ENCODE measurements at places on chromosomes 1 and 21.
A peak's percentile ranks its signal among the peaks of the same experiment; 100 is the strongest.

DNA sequence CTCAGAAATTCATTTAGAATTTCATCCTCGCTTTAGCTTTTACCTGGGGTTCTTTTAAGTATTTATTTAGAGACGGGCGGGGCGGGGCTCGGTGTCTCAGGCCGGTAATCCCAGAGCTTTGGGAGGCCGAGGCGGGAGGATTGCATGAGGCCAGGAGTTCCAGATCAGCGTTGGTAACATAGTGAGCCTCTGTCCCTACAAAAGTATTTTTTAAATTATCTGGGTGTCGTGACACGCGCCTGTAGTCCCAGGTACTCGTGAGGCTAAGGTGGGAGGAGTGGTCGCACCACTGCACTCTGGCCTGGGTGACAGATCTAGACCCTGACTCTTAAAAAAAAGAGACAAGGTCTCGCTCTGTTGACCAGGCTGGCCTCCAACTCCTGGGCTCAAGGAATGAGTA lies 942 bp upstream of the RSBN1 start:
- no peak for DNase-seq

DNA sequence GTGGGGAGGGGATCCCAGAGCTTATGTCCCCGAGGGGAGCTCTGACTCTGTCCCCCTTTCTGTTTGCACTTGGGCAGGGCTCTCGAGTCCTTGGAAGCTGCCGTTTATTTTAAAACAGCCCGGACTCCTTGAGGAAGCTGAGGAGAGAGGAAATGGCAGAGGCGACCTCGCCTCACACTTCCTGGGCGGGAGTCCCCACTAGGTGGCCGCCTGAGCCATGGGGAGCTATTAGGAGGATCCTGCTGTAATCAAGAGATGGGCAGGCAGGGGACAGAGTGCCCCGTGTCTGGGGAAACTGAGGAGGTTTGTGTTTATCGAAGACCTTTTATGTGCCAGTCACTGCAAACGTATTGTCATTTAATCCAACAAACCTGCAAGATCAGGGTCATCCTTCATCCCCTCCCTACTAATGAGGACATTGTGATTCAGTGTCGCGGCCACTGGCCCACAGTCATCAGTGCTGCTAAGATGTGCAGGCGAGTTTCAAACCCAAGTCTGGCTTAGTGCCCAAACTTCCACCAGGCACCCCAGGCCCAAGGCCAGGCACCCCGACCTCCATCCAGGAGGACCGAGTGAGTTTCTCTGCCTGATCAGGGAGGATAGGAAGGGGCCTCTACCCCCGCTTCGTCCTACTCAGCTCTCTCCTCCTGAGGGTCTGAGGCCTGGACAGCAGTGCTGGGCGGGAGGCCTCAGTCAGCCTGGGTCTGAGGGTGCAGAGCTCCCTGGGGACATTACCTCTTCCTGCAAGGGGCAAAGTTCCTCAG lies 316.9 kb upstream of the VAMP3 start:
- DNase-seq, result no peak

DNA sequence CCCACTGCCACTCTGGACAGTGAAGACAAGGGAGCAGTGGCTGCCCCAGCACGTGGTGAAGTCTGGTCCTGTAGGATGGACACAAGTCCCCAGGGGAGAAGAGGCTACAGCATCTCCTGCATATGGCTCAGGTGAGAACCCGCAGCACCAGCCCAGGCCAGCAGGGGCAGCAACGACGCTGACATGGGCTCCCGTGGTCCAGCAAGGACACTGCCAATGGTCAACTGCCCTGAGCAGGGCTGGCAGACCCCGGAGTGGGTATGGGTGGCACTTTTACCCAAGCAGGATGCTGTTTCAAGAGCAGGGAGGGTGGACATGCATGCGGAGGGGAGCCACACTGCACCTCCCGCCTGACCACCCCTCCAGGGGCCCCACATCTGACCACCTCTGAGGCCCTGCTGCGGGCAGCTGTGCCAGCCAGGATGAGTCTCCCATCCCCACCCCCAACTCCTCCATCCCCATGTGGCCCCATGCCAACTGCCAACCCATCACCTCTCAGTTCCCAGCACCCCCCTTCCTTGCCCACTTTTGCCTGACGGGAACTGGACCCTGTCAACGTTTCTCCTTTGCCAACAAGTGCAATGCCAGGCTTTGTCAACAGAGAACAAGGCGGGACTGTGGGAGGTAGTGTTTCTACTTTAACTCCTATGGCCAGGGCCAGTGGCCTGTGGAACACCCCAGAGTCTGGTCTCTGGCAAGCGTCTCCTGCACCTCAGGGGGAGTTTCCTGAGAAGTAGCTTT lies 8.6 kb downstream of the MORN1 start:
- DNase-seq, result no peak

DNA sequence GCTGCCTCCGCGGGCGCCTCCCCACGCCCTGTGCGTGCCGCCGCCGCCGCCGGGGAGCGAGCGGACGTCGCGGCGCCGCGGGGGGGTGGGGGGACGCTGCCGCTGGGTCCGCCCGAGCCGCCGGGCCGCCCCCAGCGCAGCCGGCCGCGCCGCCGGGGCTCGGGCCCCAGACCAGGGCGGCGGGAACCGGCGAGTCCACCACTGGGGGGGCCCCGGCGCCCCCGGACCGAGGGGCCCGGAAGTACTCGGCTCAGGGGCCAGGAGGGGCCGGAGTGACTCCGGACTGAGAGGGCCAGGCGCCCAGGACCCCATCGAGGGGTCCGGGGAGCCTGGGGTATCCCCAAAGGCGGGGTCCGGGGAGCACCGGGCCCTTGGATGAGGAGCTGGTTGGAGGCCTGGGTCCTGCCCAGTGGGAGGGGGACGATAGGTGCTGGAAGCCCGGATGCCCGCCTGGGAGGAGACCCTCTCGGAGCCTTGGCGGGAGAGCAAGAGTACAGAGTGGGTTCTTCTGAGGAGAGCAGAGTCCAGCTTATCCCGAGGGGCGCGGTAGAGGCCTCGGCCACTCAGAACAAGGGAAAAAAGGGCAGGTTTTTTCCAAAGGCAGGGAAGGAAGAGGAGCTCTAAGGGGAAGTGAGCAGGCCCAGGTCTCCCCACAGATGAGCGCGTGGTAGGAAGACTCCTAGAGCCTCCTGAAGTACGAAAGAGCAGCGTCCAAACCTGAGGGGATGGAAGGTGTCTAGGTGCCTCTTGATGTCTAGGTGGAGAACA lies 556 bp downstream of the GMEB1 start:
- DNase-seq, result peak; percentile 65

GRCh38 chr1:230704830-230705229 lies 9.1 kb downstream of the AGT start:
- DNase-seq, result no peak

GRCh38 chr21:25577424-25578055 lies 29.7 kb downstream of the MRPL39 start:
- no peak for DNase-seq

GRCh38 chr21:14877581-14878228 lies 187.1 kb downstream of the NRIP1 start:
- no peak for DNase-seq

DNA sequence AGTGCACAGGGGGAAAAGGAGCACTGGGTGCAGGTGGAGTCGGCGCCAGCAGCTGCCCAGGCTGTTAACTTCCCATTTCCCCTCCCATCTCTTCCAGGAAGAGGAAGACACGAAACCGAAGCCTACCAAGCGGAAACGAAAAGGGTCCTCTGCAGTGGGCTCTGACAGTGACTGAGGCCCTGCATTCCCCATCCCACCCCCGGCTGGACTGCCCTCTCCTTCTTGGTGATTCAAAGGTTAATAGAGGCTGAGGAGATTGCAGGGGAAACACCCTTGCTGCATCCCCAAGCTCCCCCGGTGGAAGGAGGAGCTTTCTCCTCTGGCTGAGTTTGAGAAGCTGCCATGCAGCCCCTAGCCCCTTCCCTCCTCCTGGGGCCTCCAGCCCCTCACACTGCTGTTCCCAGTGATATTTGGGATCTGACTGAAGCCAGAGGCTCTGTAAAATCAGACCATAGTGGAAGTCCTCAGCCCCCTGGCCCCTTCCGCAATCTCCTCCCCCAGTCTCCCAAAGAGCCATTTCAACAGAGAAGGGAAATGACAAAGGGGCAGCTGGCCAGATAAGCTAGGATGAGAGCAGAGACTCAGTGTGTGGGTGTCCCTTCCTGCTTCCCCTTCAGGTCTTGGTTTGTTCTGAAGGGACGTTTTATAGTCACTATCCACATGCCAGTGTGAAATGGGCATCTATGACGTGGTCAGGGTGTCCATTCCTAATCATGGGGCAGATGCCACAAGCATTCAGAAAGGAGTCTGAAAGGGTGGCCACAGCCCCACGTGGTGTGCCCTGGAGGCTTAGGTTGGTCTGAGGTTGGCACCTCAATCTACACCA lies 1.9 kb upstream of the SLC27A3 start:
- DNase-seq, result peak; percentile 33

GRCh38 chr21:31072533-31072932 lies 34.3 kb upstream of the KRTAP19-8 start:
- DNase-seq, result no peak

GRCh38 chr1:236079703-236080102 lies 14.8 kb upstream of the NID1 start:
- DNase-seq, result no peak

DNA sequence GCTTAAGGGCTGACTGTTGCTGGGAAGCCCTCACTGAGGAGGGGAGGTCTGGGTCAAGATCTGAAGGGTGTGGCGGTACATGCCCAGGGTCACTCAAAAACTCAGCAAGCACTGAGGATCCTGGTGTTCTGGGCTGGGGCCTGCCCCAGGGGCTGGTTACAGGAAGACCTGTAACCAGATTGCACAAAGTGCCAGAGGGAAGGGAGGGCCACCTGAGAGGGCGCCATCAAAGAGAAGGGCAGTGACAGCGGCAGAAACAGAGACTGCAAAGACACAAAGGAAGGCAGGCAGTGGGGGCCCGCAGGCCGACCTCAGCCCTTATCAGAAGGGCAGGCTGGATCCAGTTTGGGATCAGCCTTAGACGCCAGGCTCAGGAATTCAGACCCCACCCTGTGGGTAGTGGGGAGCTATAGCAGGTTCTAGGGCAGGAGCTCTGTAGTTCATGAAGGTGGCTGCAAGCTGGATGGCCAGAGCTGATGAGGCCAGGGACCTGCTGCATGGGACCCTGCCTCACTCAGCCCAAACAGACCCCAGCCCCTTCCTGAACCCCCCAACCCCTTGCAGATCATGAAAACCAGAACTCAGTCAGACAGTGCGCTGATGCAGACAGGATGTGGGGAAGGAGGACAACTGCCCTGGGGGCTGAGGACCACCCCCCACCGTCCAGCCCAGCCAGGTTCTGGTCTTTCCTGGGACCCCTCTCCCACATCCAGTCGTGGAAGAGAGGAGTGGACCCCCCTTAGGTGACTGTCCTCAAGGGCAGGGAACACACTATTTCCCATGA lies 3.9 kb downstream of the SH2D5 start:
- DNase-seq, result no peak

GRCh38 chr1:185284116-185284515 lies 32.9 kb downstream of the IVNS1ABP start:
- DNase-seq, result no peak

DNA sequence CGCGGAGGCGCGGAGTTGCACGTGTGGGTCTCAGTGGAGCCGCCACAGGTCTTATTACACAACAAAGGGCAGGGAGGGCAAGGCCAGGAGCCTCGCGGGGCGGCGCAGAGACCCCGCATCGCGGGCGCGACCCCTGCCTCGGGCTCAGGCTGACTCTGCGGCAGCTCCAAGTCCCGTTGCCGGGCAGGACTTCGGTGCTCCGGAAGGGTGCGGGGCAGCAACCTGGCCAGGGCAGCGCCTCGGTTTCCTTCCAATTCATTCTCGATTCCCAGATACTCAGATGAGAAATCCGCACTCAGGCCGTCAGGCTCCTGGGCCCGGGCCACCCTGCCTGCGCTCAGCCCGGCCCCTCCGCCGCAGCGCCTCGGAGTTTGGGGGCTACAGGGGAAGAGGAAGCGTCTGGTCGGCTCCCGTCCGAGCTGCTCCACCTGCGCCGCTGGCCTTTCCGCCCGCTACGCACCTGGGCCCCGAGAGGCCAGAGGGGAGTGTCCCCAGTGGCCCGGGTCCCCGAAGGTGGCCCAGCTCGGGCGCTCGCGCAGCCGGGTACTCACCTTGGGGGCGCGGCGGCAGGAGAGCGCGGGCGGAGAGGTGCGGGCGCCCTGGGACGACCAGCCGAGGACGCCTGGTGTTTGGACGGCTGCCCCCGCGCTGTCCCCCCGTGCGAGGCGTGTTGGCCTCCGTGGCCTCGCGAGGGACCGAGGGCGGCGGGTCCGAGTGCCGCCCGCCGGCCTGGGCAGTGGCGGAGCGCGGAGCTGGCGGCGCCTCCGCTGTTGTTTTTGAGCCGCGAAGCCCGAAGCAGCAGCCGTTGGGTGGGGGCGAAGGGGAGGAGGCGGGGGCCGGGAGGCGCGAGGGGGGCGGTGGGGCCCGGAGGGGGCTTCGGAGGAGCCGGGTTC lies 1.1 kb upstream of the PRDM16 start:
- no peak for DNase-seq

GRCh38 chr1:52022133-52022532 lies 11.5 kb downstream of the KTI12 start:
- no peak for DNase-seq

DNA sequence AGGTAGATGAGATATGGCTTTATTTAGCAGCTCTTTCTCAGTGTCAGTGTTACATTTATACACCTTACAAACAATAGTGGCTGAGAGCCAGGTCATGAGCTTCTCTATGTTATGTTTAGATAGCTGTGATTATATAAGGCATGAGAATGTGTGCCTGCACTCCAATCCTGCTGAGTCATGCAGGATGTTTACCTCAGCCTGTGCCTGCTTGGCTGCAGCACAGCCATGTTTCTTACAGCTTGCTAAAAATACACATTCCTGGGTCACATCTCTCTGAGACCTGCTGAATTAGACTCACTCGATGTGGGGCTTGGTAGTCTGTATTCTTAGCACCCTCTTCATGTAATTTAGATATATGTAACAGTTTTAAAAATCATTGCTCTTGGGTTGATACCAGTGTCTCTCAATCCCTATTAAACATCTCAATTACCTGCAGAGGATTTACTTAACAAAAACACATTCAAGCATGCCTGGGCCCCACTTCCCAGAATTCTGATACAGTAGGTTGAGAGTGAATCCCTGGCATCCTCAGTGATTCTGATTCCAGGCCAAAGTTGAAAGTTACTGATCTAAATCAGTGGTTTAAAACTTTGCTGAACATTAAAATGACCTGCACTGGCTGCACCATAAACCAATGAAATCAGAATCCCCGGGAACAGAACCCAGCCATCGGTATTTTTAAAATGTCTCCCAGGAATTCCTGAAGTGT lies 107.5 kb downstream of the GDAP2 start:
- no peak for DNase-seq

GRCh38 chr1:84103197-84103992 lies 40.7 kb upstream of the PRKACB start:
- DNase-seq, result peak; percentile 45

- DNase-seq, result peak; percentile 13
Measured at GRCh38 chr1:58848818-58849411, 65.1 kb upstream of the JUN start.

- peak; percentile 84 for DNase-seq
Measured at GRCh38 chr1:114482585-114482984, 28.4 kb downstream of the TRIM33 start.
